ENCODE measurements at places on chromosomes 5 and 9.

DNA sequence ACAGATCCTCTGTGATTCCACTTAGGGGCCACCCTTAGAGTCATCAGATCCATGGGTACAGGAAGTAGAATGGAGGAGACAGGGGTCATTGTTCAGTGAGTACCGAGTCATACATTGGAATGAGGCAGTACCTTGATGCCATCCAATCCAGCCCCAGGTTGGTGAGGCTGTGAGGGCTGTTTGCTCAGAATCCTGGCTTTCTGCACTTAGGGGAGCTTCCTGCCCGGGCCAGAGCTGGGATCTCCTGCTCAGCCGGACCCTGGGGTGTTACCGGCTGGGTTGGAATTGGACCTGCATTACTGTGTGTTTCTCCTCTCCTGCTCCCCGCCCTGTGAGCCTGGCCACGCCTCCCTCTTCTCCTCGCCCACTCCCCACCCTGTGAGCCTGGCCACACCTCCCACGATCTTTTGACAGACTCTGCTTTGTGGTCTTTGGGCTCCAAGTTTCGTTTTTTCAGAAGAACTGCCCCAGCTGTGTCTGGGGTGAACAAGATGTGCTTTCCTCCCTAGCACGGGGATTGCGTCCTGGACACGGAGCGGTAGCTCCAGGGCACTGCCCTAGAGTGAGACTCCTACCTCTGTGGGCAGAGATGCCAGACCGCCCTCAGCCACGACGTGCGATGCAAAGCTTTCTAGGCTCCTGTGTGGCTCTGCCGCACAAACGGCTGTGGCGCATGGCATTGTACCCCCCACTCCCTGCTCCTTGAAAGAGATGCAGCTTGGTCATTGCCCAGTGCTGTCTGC is 15.4 kb downstream of the TRAF2 start:
- DNase-seq, result no peak

DNA sequence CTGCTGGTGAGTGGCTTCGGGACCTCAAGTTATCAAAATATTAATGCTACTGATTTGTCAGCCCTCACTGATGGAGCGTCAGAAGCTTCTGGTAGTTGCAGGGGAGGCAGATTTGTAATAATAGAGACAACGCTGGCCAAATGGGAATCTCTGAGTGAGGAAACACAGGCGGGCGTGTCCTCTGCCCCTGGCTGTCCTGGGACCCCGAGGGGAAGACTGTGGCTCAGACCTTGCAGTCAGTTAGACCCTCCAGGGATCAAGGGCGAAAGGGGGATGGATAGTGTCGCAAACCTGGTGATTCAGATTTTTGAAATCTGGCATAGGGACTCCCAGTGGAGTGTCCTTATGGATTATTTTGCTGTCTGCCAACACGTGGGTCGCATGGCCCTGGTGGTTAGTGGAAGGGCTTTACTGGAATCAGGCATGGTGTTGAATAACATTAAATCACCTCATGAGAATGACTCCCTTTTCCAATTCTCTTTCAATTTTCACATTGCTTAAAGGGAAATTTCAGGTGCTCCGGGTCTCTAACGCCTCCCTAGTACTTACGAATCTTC is 35.1 kb upstream of the NTNG2 start:
- DNase-seq, result no peak

DNA sequence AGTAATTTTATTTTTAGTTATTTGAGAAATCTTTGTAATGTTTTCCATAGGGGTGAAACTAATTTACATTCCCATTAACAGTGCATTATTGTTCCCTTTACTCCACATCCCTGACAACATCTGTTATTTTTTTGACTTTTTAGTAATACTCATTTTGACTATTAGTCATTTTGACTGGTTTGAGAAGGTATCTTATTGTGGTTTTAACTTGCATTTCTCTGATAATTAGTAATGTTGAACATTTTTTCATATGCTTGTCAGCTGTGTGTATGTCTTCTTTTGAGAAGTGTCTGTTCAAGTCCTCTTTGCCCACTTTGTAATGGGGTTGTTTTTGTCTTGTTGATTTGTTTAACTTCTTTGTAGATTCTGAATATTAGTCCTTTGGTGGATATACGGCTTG is 27.5 kb downstream of the CCDC152 start:
- peak; percentile 28 for DNase-seq

DNA sequence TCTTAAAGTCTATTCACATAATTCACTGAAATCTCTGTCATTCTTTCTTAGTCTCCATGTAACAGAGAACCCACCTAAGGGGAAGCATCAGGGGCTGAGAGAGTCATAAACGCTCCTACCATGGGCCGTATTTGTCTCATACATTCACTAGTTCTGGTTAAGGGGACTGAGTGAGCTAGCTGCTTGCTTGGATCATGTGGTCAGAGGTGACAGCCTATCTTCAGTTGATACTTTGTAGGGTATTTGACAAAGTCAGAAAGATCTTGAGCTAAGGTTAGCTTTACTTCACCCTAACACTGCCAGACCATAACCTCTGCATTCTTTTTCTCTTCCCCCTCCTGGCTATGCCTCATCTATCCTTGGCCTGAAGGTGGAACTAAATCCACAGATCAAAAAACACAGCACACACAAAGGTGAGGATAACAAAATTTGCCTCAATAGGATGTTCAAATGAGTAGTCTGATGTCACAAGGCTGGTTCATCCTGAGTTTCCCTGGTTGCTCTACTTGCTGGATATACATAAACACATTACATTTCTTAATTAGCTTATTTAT is 66.5 kb downstream of the MARCHF3 start:
- DNase-seq, result no peak

DNA sequence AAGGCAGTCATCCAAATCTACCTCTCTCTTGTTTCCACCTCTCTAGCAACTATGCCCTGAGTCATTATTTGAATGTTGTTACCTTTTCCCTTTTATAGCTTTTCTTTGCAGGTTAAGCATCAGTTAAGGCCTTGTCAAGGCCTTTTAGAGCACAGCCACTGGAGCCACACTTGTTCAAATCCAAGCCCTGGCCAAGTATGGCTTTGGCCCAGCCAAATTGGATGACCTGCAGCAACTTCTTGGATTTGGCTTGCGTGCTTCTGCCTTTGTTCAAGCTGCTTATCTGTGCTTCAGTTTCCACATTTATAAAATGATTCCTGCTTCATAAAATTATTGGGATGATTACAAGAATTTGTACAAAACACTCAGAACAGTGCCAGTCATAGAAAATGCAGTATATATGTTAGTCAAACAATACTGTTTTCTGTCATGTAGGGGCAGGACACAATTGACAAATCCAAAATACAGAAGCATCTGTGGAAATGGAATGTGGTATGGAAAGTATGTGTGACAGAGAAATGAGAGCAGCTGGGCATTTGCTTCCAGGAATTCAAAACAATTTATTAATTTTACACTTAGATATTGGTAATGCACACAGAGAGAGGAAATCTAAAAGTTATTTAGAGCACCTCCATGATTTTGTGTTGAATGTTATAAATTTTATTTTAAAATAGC is 17.9 kb upstream of the RLN1 start:
- DNase-seq, result peak; percentile 8
